ENCODE measurements at places on chromosomes 5 and 9.
A peak's percentile ranks its signal among the peaks of the same experiment; 100 is the strongest.

DNA sequence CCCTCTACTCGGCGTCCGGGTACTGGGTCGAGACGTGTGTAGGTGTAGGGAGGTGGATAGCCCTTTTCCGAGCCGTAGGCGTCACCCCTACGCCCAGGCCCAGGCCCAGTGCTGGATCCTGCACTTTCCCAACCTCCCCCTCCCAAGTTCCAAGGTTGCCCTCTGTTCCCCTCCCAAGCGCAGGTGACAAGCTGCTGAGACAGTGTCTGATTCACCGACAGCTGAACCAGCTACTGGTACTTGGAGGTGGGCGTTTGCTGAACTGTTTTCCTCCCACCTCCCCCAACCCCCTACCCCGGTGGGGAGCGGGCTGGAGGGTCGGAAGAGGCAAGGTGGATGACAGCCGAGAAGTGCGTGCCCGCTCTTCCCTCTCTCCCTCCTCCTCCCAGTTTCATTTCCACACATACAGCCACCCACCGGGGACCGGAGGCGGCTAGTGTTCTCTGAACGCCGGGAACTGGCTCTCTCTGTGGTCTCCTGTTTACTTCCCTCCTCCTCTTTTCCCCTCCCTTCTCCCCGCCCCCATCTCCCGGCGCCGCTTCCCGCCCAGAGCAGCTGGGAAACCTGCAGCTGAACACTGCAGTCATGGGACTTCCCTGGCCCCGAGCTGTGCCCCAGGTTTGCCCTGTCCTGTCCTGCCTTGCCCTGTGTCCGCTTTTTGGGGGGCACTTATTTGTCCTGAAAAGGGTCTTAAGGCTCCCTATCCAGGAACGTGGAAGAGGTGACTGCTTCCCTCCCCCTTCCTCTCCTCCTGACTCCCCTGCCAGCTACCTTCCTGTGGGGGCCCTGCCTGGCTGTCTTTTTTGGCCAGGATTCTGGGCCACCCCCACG, 6.2 kb upstream of the KLF9 start:
- peak; percentile 47 for DNase-seq

DNA sequence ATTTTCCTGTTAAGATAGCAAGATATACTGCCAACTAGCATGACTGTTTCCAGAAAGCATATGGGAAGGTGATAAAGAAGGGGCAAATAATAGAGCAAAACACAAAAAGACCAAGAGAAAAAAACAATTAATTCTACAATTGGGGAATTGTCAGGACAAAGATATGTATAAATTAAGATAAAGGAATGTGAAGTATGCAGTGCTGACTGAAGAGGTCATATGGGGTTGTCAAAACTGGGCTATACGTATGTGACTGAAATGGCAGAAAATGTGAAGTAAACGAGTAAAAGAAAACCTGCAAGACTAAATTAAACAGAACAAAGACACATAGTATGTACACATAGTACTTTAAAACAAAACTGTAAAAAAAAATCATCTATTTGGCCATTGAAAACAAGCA, 222.3 kb downstream of the ARL15 start:
- no peak for DNase-seq

GRCh38 chr9:76561050-76561713, 102.2 kb downstream of the GCNT1 start:
- DNase-seq, result no peak

- DNase-seq, result no peak
Observed at GRCh38 chr5:81207009-81207408, 26.1 kb upstream of the CKMT2 start.

- DNase-seq, result no peak
Observed at GRCh38 chr5:159571501-159572244, 241.4 kb upstream of the IL12B start.

- DNase-seq, result no peak
Observed at GRCh38 chr9:88321764-88322163, 66.5 kb upstream of the SPIN1 start.

GRCh38 chr9:33143241-33143661, 23.9 kb downstream of the B4GALT1 start:
- no peak for DNase-seq

- DNase-seq, result no peak
Observed at GRCh38 chr5:64165500-64166200, at the start of gene RNF180. Gene RNF180, plus strand, starts transcription at chr5:64165843. Its CDS starts 34,965 bp downstream, at chr5:64200808.

- DNase-seq, result no peak
Observed at GRCh38 chr5:56317923-56318561, 84.9 kb upstream of the ANKRD55 start.

DNA sequence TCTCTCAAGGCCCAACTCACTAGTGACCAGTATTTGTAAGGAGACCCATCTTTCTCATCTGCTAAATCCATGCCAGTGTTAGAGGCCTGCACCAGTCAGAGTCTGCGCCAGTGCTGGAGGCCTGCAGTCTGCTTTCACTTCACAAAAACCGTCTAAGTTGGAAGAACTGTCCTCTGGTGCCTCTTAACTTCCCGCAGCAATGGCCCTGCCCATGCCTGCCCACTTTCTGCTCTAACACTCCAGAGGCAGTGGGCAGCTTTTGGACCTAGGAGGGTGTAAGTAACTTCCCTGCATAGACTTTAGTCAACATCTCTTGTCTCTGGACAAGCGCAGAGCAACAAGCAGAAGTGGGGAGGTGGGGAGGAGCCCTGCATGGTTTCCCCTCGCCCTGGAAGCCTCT, 152.9 kb downstream of the AUH start:
- DNase-seq, result no peak

DNA sequence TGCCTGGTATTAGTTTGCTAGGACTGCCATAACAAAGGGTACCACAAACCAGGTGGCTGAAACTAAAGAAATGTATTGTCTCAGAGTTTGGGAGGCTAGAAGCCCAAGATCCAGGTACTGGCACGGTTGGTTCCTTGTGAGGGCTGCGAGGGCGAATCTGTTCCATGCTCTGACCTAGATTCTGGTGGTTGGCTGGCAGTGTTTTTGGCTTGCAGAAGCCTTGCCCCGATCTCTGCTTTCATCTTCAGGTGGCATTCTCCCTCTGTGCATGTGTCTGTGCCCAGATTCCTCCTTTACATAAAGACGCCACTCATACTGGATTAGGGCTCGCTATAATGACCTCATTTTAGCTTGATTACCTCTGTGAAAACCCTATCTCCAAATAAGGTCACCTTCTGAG, 36.7 kb downstream of the RAI14 start:
- DNase-seq, result no peak

- no peak for DNase-seq
Observed at GRCh38 chr9:89350988-89351557, 32.8 kb downstream of the SECISBP2 start.

- no peak for DNase-seq
Observed at GRCh38 chr5:102663749-102664530, 91.2 kb upstream of the PAM start.

DNA sequence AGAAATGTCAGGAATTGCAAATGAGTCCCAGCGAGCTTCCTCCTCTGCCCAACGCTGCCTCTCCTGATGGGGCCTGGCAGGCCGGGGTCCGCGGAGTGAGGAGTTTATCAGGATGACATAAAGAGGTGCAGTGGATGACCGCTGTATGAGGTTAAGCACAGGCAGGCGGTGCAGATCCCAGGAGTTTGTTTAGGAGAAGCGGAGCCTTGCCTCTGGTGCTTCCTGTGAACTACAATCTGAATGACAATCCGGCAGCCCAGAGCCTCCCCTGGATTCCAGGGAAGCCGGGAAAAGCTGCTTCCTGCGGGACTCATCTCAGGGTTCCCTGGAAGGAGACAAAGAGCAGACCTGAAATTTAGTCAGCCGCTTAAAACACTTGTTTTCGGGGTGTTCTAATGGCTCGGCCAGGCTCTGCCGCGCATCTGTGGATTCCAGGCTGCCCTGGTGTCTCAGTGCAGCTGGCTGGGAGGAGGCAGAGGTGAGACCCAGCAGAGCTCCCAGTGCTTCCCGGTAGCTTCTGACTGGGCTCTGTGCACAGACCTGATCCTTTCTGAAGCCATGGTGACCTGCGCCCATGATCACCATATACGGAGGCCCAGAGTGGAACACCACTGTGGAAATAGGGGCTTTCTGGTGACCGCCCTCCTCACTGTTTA, 69.8 kb upstream of the IRX4 start:
- no peak for DNase-seq

DNA sequence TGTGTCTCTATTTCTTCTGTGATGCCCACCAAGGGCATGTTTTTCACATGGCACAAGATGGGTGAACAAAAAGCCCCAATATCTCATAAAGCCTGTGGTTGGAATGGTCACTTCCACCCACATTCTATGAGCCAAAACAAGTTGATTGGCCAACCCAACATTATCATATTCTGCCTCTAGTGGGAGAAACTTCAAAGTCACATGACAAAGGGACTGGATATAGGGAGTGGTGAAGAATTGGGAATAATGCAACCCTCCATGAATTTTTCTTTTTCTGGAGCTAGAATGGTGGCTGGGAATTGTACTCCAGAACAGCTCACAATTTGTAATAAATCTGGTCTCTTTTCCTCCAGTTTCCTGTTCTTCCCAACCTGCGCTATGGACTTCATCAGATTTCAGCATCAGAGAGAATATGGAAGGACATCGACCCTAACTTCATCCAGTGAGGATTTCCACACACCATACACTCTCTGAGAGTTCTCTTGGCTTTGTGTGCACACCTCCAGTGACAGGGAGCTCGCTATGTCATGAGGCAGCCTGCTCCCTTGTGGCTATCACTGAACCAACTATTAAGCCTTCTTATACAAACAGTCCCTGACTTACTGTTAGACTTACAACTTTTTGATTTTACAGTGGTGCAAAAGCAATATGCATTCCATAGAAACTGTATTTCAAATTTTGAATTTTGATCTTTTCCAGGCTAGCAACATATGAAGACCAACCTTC, 12.0 kb upstream of the B4GALT1 start:
- DNase-seq, result no peak

GRCh38 chr9:130785053-130785452, 50.0 kb upstream of the ABL1 start:
- DNase-seq, result no peak

- DNase-seq, result no peak
Observed at GRCh38 chr5:136781464-136781863, 416.1 kb upstream of the TRPC7 start.

Measured in activated T-cell treated with anti-CD3 and anti-CD28 coated beads for 48 hours (primary cell).